ENCODE measurements at places on chromosomes 5 and 9. TPM values are rescaled to one million over a fixed set of nuclear protein-coding genes. Genes with fewer than 3 reads are reported as not detected.

GRCh38 chr5:43680286-43680685 lies 77.3 kb downstream of the NNT start:
- no peak overlapping the region for H3K4me3 ChIP-seq
- no peak for DNase-seq
- H3K27ac ChIP-seq, result no peak overlapping the region
- no peaks in the 10 kb centered on the region for H3K27me3 ChIP-seq
- peaks cover 72% of the 10 kb centered on the region for H3K36me3 ChIP-seq

- peaks cover 7% of the 10 kb centered on the region for H3K4me1 ChIP-seq
- H3K4me3 ChIP-seq, result no peak overlapping the region
- peaks cover 31% of the 10 kb centered on the region for H3K36me3 ChIP-seq
- no peaks in the 10 kb centered on the region for H3K27me3 ChIP-seq
- H3K27ac ChIP-seq, result no peak overlapping the region
These were observed 23.8 kb downstream of the HSDL2 start for GRCh38 chr9:112403614-112404201.

GRCh38 chr9:90064971-90065370 lies 460.2 kb downstream of the GADD45G start:
- H3K27me3 ChIP-seq, result no peaks in the 10 kb centered on the region
- H3K4me1 ChIP-seq, result no peaks in the 10 kb centered on the region
- no peak overlapping the region for H3K4me3 ChIP-seq
- no peak for DNase-seq

DNA sequence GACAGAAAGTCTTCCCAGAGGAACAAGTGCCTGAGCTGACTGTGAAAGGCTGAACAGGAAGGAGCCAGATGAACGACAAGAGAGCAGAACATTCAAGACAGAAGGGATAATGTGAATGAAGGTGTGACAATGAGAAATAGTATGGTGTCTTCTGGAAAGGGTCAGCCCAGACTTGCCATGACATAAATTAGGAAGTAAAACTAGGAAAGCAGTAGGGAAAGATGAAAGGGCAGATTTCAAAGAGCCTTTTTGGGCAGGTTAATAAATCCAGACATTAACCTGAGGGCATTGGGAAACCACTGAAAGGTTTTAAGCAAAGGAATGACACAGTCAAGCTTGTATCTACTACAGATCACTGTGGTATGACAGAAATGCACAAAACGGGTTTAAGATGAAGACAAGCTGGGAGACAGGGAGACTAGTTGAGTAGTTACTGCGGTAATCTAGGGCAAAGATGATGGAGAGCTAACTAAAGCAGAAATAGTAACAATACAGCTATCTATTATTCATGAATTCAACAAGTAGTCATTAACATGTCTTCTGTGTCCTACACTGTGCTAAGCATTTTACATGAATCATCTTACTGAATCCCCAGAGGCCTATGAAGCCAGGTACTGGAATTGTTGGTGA lies 580.9 kb upstream of the WWC1 start:
- no peak for DNase-seq
- no peaks in the 10 kb centered on the region for H3K27me3 ChIP-seq
- H3K36me3 ChIP-seq, result no peaks in the 10 kb centered on the region
- no peaks in the 10 kb centered on the region for H3K4me1 ChIP-seq
- H3K4me3 ChIP-seq, result no peak overlapping the region
- no peak overlapping the region for H3K27ac ChIP-seq

- H3K4me1 ChIP-seq, result peaks cover 11% of the 10 kb centered on the region
- no peaks in the 10 kb centered on the region for H3K27me3 ChIP-seq
- no peak for DNase-seq
- H3K27ac ChIP-seq, result no peak overlapping the region
- H3K36me3 ChIP-seq, result peaks cover 6% of the 10 kb centered on the region
These were observed 16.4 kb upstream of the ZBTB34 start for GRCh38 chr9:126844085-126844484.

DNA sequence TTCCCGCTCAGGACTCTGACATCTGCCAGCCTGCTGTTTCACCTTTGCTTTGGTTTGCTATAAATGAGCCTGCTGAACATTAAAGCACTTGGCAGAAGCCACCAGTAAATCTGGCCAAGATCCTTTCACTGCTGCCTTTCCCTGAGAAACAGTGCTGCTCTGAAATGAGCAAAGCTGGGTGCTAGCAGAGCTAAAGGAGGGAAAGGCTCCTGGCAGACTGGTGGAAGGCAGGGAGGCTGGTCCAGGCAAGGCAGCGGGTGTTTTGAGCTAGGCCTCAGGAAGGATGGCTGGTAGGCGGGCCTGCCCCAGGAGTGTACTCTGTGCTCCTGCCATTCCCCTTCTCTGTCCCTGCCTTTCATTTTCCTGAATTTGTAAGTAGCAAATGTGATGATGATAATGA lies 52.5 kb upstream of the PTGS1 start:
- H3K4me1 ChIP-seq, result peaks cover 25% of the 10 kb centered on the region
- DNase-seq, result no peak
- H3K4me3 ChIP-seq, result no peak overlapping the region
- H3K27me3 ChIP-seq, result no peaks in the 10 kb centered on the region
- no peak overlapping the region for H3K27ac ChIP-seq

- peaks cover 38% of the 10 kb centered on the region for H3K4me1 ChIP-seq
- H3K27ac ChIP-seq, result peak within 1 kb of the TSS; percentile 90
- peak; percentile 89 for DNase-seq
- no peaks in the 10 kb centered on the region for H3K27me3 ChIP-seq
- H3K36me3 ChIP-seq, result no peaks in the 10 kb centered on the region
These were observed at the start of gene SNX30 for GRCh38 chr9:112750016-112750763. SNX30 (plus strand) TSS chr9:112750760; CDS start chr9:112751002, 242 bp downstream.

DNA sequence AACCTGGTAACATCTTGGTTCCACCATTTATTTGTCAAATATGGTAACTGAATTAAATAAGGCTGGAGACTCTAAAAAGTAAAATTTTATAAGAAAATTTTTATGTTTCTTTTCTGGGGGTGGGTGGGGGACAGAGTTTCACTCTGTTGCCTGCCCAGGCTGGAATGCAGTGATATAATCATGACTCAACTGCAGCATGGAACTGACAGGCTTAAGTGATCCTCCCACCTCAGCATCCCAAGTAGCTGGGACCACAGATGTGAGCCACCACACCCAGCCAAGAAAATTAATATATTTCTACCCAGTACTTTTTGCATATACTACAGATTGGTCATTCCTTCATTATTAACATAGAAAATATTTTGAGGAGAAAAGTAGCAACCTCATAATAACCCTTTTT lies 216.9 kb downstream of the DEPDC1B start:
- no peak overlapping the region for H3K27ac ChIP-seq
- DNase-seq, result no peak
- H3K4me1 ChIP-seq, result no peaks in the 10 kb centered on the region
- no peaks in the 10 kb centered on the region for H3K27me3 ChIP-seq
- no peaks in the 10 kb centered on the region for H3K36me3 ChIP-seq

GRCh38 chr5:146107901-146108300 lies 2.5 kb upstream of the PLAC8L1 start:
- no peaks in the 10 kb centered on the region for H3K4me1 ChIP-seq
- peaks cover 17% of the 10 kb centered on the region for H3K36me3 ChIP-seq
- no peak overlapping the region for H3K27ac ChIP-seq

DNA sequence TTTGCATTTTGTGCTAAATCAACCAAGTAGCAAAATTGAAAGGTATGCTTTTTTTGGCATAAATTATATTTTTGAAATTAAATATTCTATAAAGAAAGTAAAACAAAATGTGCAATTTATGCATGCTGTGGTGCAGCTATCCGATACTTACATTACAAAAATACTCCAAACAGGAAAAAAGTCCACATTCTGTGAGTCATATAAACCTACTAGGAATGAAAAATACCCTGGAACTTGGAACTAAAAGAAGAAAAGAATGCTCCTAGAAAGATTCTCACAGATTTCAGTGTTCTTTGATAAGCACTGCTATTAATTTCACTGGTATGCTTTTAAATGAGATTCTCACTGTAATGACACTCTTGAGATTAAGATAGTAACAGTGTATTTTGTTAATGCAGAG lies 92.6 kb downstream of the OSMR start:
- H3K27ac ChIP-seq, result no peak overlapping the region
- H3K27me3 ChIP-seq, result no peaks in the 10 kb centered on the region
- peaks cover 27% of the 10 kb centered on the region for H3K36me3 ChIP-seq
- DNase-seq, result no peak

DNA sequence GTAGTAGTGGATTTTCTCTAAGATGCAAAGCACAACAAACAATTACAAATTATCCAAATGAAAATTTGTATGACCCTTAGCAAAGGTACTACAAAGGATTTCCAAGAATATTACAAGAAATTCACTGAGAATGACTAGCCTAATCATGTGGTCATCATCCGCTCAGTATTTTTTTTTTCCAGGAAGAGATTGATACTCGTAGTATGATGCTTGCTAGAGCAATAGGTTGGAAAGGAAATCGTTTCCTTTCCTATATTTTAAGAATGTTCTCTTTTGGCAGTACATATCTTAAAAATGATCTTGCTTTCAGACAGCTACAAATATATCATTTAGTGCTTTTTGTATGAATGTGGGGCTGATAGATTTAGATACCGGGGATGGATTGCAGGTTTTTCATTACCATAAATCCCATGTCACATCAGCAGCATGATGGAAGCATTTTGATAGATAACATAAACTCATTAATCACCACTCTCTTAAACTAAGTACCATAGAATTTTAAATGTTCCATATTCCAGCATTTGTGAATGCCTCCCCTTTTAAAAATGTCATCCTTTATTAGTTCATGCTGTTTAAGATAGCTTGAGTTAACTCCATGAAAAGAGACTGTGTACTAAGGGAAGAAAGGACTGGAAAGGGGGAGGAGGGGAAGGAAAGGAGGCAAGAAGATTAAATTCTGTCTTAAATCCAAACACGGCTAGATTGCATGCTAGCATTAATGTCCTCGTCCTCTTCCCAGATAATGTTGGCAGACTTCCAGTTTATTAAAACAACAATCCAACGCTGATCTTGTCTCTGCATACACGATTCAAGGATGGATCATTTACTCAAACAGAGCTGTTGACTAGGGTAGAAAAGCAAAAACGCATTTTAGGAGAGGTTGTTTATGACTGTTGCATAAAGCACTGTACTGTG lies 311.7 kb upstream of the ZNF608 start:
- no peak overlapping the region for H3K4me3 ChIP-seq
- no peak for DNase-seq
- H3K36me3 ChIP-seq, result no peaks in the 10 kb centered on the region
- H3K27me3 ChIP-seq, result no peaks in the 10 kb centered on the region

DNA sequence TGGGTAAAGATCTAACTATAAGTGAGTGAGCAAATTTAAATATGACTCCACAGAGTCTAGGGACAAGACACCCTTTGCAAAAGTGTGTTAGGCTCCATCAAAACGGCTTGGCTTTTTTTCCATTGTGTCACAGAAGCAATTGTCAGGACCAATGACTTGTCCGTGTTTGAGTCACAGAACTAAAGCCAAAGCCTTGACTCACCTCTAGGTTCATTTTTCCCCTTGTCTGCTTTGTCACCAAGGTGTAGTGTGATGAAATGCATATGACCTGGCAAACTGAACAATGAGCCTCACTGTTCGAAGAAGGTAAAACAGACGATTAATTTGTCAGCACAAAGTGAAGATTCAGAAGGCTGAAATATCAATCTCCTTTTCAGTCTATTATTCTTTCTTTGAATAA lies 331.0 kb downstream of the GLIS3 start:
- no peaks in the 10 kb centered on the region for H3K36me3 ChIP-seq
- H3K27ac ChIP-seq, result no peak overlapping the region
- no peak overlapping the region for H3K4me3 ChIP-seq
- H3K27me3 ChIP-seq, result no peaks in the 10 kb centered on the region
- no peak for DNase-seq

DNA sequence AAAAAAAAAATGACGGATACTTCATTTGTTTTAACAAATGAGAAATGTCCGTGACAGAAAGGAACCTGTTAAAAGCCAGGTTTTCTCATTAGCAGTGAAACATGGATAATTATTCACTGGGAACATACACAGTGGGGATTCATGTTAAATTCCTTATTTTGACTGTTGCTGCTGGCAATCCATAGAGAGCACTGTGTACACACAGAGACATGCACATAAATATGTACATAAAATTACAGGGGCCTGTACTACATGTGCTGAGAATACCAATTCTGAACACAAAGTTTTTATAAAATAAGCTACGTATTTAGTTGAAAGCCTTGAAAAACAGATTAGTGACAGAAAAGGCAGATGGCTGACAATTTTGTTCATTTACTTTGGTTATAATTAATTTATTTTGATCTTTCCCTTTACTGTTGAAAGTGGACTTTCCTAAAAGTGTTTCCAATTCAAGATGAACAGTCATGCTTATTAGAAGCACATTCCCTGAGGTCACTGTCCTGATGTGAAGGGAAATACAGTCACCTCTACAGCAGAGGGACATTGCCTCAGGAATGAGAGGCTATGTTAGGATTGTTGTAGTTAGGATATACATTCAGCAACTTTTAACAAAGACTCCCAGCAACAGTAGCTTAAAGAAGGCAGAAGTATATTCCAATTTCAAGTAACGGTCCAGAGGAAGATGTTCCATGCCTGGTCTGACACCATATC lies 166.7 kb downstream of the SAXO1 start:
- no peak overlapping the region for H3K4me3 ChIP-seq
- H3K27me3 ChIP-seq, result no peaks in the 10 kb centered on the region
- no peak for DNase-seq
- no peak overlapping the region for H3K27ac ChIP-seq
- H3K4me1 ChIP-seq, result peaks cover 15% of the 10 kb centered on the region

- H3K27ac ChIP-seq, result no peak overlapping the region
- no peaks in the 10 kb centered on the region for H3K4me1 ChIP-seq
These were observed 296.8 kb upstream of the VLDLR start for GRCh38 chr9:2324742-2325141.

- H3K36me3 ChIP-seq, result peaks cover 6% of the 10 kb centered on the region
- H3K27ac ChIP-seq, result peak overlapping the region; percentile 2
- H3K27me3 ChIP-seq, result no peaks in the 10 kb centered on the region
- no peak overlapping the region for H3K4me3 ChIP-seq
- no peak for DNase-seq
- peaks cover 68% of the 10 kb centered on the region for H3K4me1 ChIP-seq
These were observed 55.8 kb upstream of the SLC2A8 start for GRCh38 chr9:127341152-127341551.

GRCh38 chr9:137064027-137064879 lies 6.1 kb downstream of the SAPCD2 start:
- H3K36me3 ChIP-seq, result no peaks in the 10 kb centered on the region
- H3K27me3 ChIP-seq, result peaks cover 4% of the 10 kb centered on the region
- peak; percentile 61 for DNase-seq
- H3K4me1 ChIP-seq, result peaks cover 8% of the 10 kb centered on the region

CA9 gene
- 1.0 TPM for polyA plus RNA-seq

ASS1 gene
- 147 TPM for polyA plus RNA-seq

PTPRD gene
- polyA plus RNA-seq, result 2.0 TPM

TMEM252 gene
- not detected for polyA plus RNA-seq
